NCI-H2227 treated with DMSO at 0.1 percent for 48 hours (cell line): ENCODE measurements at places on chromosomes 5 and 9.
A peak's percentile ranks its signal among the peaks of the same experiment; 100 is the strongest.

DNA sequence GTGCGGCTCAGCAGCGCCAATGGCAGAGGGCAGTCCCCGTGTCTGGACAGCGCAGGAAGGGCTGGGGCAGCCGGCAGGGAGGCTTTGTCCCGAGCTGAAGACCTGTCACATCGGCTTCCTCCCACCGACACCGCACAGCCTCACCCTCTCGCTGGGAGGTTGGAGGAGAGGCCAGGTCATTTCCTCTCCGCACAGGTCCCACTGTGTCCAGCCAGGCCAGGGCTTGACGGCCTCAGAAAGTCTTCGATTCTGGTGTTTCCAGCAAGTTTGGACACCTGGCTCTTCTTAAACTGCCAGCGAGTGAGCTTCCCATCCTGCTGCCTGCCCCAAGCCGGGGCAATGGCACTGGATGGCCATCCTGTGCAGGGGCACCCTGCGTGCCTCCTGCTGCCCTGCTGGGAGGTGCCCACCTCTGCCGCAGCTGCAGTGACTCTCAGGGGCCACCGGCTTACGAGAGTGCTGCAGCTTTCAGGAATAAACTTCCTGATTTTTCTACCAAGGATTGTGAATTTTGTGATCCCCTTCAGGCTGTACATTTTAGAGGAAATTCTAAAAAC is 33.9 kb downstream of the AHRR start:
- no peak for DNase-seq

DNA sequence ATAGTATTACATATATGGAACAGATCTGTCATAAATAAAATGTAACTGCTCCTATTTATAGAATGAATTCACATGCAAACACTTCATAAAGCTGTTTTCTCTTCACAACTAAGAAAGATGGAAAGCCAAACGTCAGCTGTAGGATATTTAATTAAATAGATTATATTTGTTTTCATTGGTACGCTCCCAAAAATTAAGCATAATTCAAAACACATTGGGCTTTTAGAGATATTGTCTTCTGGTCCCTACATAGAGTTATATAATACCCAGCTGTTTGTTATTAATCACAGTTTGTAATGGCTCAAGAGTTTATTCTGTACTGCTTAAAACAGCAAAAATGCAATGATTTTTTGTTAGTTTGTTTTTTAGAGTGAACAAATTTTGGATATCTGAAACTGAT is 61.2 kb downstream of the MRPS30 start:
- no peak for DNase-seq

GRCh38 chr5:72107131-72107900 is at the start of gene MAP1B:
TSS of gene MAP1B (plus strand) at chr5:72107475. CDS start at chr5:72107532, 57 bp downstream.
- peak; percentile 80 for DNase-seq

- no peak for DNase-seq
Observed at GRCh38 chr5:72156946-72157624, 49.8 kb downstream of the MAP1B start.

DNA sequence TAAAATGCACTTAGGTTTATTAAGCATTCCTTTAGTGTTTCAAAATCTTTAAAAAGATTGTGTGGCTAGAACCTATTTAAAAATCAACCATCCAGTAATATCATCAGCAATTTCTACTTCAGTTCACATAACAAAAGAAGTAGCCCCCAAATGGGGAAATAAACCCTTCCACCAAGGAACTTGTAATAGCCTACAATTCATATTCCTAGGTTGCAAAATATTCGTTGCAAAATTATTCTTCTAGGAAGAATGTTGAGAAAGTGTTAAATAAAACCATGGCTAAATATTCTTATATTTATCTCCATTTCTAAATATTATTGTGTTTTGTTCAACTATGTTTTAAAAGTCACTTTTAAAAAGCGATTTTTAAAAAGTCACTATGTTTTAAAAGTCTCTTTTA is 177.9 kb upstream of the PRLR start:
- no peak for DNase-seq

- no peak for DNase-seq
Observed at GRCh38 chr9:124878518-124878917, 16.6 kb downstream of the ARPC5L start.

DNA sequence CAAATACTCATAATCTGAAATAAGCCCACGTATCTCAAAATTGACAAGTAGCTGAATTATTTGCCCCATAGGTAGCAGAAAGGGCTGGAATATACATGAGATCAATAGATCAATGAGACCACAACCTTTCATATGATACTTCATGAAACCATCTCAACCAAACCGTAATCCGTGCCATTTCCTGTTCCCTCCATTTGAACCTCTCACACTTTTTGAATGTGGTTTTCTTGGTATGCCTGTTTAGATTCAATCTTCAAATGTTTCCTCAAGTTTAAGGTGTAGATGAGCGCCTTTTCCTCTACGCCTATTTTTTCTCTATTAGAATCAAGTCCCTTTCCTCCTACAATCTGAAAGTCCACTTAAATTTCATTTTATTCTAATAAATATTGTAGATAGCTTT is 805.5 kb downstream of the EFNA5 start:
- no peak for DNase-seq

DNA sequence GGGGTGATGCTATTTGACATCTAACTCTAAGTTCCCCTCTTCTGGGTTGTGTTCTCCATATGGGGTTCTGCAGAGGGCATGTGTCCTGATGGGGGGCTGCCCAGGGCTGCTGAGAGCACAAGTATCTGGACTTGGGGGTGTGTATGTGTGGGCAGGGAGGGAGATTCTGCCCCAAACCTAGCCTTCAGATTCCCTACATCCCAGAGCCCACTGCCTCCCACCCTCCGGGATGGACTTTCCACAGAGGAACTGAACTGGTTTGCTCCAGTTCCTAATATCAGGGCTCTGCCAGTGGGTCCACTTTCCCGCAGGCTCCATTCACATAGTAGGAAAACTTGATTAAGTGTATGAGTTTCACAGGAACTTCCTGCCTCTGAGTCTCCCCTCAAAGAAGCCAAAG is 16.4 kb upstream of the TIFAB start:
- no peak for DNase-seq

- DNase-seq = no peak
Observed at GRCh38 chr9:69276775-69277174, 48.2 kb upstream of the ENTREP1 start.

GRCh38 chr5:169655353-169655752 is 18.3 kb downstream of the DOCK2 start:
- DNase-seq = no peak

DNA sequence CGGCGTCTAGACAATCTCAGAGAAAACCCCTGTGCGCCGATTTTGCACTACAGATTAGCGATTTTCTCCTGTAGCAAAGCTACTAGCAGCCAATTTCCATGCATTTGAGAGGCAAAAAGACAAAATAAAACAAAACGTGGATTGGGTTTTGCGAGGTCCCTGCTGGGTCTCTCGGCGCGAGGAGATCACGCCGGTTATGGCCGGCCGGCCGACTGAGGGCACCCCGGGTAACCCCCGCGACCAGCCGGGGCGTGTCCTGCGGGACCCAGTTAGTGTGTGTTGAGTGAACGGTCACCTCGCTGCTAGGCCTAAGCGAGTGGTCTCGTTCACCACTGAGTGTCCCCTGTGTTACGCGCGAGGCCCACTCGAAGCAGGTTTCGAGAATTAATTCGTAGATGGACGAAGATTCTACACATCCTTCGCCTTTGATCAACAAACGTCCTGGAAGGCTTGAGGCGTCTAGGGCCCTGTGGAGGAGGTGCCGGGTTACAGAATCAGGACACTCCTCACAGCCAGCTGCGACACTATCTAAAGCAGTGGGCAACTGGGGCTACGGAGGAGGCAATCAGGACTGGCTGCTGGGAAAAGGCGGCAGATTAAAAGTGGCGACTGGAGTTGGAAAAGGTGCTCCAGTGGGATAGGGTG is 764 bp upstream of the VDAC1 start:
- no peak for DNase-seq

DNA sequence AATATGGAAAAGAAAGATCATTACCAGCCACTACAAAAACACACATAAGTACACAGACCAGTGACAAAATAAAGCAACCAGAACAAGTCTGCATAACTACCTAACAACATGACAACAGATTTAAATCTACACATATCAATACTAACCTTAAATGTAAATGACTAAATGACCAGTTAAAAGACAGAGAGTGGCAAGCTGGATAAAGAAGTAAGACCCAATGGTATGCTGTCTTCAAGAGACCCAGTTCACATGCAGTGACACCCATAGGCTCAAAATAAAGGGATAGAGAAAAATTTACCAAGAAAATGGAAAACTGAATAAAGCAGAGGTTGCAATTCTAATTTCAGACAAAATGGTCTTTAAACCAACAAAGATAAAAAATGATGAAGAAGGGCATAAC is 938.1 kb downstream of the EFNA5 start:
- no peak for DNase-seq

GRCh38 chr9:128203024-128203706 is at the start of gene DNM1:
TSS of gene DNM1 (plus strand) at chr9:128203379. CDS start at chr9:128203471, 92 bp downstream.
- peak; percentile 20 for DNase-seq

GRCh38 chr5:179264053-179264782 is 81.0 kb downstream of the ADAMTS2 start:
- no peak for DNase-seq

DNA sequence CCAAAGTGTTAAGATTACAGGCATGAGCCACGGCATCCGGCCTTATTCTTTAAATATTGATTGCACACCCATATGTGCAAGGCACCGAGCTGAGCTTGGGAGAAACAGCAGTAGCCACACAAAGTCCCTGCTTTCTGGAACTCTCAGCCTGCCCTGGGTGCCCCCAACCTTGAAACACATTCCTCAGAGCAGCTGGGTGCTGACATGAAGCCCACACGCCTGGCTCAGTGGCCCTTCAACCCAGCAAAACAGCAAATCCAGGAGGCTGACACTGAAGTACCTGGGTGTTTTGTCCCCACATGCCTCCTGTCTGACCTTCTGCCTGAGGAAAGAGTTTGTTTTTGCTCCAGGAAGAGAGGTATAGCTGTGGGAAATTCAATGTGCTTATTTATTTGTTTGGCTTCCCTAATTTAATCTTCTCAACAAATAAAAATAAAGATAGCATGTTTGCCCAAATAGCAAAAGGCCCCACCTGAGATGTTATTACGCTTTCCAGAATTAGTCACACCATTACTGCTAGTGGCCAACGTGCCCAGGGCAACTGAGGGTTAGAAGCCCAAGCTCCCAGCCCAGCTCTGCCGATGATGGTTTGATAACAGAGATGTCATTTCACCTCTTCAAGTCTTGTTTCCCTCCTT is 13.4 kb upstream of the TCOF1 start:
- no peak for DNase-seq

DNA sequence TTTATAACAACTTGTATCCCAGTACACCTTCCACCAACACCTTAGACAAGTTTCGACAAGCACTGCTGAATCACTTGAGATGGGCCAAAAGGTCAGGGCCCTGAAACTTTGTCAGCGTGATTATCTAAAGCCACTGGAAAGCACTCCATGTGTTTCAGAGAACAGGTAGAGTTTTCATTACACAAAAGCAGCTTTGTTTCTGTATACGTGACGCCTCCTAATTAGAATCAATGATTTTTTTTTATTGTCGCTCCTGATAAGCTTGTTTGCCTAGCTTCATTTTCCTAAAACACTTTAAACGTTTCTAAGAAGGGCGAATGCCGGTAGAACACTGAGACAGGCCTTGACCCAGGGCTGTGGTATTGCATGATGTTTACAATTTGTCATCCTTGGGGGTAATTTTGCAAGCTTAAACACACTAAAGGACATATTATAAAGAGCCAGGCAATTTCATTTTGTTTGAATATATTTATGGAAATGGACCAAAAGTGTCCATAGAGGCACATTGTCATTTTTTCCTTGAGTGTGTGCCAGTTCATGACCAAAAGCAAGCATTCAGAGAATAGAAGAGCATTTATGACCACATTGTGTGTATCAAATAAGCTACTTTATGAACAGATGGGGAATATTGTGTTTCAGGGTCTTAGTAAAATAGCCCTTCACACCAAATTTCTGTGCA is 193.6 kb downstream of the GLIS3 start:
- DNase-seq = no peak

GRCh38 chr5:143234162-143234842 is 169.2 kb downstream of the NR3C1 start:
- no peak for DNase-seq

DNA sequence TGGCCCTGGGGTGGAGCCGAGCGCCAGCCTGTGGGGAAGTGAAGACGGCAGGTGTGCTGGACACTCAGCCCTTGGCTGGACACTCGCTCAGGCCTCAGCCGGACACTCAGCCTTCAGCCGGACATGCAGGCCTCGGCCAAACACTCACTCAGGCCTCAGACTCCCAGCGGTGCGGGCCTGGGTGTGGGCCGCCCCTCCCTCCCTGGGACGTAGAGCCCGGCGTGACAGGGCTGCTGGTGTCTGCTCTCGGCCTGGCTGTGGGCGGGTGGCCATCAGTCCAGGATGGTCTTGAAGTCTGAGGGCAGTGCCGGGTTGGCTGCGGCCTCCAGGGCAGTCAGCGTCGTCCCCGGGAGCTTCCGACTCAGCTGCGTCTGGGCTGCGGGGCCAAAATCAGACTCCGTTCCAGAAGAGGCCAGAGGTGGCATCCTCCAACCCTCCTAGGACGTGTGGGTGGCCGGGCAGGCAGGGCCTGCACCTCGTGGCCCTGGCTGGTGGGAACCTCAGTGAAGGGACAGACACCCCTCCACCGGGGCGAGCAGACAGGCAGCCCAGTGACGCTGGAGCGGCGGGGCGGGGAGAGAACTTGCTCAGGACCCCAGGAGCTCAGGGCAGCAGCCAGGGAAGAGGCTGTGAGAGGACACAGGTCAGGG is 28.4 kb downstream of the SLC6A18 start:
- no peak for DNase-seq

GRCh38 chr5:157530226-157530972 is 45.2 kb downstream of the ADAM19 start:
- no peak for DNase-seq

- DNase-seq = no peak
Observed at GRCh38 chr5:151040211-151040747, 19.9 kb downstream of the GPX3 start.

GRCh38 chr5:172616136-172616535 is 24.9 kb upstream of the NEURL1B start:
- DNase-seq = no peak

- no peak for DNase-seq
Observed at GRCh38 chr5:160627921-160628618, 206.4 kb downstream of the PTTG1 start.

GRCh38 chr5:14337593-14337992 is 194.5 kb downstream of the TRIO start:
- DNase-seq = no peak

DNA sequence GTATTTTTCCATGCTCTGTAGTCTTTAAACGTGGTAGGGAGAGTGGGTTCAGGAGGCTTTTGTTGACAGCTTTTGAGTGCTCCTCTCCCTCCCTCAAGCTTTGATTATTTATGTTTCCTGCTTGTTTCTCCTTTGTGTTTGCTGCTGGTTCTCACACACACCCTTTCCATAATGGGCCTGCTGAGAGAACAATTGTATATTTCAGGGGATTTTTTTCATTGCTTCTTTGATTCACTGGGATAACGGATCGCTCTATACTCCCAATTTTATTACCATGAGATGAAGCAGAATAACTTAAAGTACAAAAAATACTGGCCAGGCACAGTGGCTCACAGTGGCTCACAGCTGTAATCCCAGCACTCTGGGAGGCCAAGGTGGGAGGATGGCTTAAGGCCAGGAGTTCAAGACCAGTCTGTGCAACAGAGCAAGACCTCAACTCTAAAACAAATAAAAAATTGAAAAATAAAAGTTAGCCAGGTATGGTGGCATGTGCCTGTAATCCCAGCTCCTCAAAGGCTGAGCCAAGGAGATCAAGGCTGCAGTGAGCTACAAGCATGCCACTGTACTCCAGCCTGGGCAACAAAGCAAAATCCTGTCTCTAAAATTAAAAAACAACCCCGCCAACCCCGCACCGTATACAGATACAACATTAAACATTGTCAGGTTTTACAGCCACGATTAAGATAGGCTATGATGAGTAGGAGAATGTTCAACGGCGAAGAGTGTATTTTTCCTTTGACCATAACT is 66.9 kb downstream of the USP20 start:
- DNase-seq = peak; percentile 16
